ENCODE measurements at places on chromosomes 6 and 20. TPM values are rescaled to one million over a fixed set of nuclear protein-coding genes. Genes with fewer than 3 reads are reported as not detected.

The AIF1 gene
- not detected for total RNA-seq

The SCUBE3 gene
- 11.4 TPM for total RNA-seq

The NHSL1 gene
- total RNA-seq, result 12.1 TPM

The SPATS1 gene
- 0.25 TPM for total RNA-seq

The PBOV1 gene
- total RNA-seq, result not detected

The THBD gene
- total RNA-seq, result 0.06 TPM

The STX11 gene
- total RNA-seq, result 0.06 TPM

GRCh38 chr20:45487231-45487635 lies 17.7 kb downstream of the WFDC2 start:
- DNase-seq, result peak; percentile 54

GRCh38 chr6:56837322-56837894 lies 117.5 kb upstream of the BEND6 start:
- DNase-seq, result no peak

DNA sequence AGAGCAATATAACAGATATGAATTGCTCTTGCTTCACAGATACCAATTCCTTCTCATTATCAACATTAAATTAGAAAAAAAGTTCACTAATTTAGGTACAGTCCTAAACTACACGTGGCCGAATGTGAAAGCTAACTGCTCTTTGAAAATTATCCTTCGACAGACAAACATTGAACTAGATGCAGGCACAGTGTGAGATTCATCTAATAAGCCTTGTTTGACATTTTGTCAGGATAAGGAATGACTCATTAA lies 1.1 kb downstream of the FAM184A start:
- DNase-seq, result no peak

DNA sequence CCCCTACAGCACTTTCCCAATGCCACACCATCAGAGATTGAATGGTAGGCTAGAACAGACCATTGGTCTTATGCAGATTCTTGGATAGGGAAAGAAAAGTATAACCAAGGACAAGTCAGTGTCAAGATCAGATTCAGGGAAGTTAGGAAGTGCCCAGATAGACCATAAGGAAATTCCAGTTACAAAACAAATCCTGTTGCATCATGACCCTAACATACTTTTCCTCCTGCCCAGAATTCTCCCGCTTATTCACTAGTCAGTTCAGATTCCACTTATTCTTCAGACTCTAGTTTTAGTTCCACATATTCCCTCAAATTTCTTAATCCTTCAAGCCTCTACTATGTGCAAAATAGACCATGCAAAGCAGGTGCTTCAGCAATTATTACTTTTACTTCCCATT lies 20.7 kb downstream of the METTL24 start:
- DNase-seq, result no peak

DNA sequence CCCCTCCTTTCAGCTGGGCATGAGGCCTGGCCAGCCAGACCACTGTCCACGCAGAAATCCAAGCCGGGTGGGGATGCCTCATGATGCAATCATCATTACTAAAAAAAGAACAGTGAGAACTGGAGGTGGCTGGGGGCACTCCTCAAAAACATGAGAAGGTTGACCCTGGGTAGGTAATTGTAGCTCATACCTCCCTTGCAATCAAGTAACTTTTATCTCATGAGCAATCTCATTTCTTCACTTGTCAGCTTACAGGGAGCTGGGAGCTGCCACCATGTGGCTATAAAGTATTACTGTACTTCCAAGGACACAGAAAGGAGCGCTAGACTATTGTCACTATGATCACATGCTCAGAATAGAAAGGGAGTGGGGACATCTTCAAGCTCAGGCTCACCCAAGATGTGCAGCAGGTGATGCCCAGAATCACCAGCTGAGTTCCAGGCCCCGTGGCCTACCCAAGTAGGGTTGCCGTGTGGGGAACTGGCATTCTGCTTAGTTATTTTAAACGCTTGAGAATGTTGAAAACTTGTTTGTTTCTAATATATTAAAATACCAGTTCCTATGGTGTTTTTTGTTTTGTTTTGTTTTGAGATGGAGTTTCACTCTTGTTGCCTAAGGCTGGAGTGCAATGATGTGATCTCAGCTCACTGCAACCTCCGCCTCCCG lies 3.0 kb upstream of the CDH26 start:
- peak; percentile 24 for DNase-seq

DNA sequence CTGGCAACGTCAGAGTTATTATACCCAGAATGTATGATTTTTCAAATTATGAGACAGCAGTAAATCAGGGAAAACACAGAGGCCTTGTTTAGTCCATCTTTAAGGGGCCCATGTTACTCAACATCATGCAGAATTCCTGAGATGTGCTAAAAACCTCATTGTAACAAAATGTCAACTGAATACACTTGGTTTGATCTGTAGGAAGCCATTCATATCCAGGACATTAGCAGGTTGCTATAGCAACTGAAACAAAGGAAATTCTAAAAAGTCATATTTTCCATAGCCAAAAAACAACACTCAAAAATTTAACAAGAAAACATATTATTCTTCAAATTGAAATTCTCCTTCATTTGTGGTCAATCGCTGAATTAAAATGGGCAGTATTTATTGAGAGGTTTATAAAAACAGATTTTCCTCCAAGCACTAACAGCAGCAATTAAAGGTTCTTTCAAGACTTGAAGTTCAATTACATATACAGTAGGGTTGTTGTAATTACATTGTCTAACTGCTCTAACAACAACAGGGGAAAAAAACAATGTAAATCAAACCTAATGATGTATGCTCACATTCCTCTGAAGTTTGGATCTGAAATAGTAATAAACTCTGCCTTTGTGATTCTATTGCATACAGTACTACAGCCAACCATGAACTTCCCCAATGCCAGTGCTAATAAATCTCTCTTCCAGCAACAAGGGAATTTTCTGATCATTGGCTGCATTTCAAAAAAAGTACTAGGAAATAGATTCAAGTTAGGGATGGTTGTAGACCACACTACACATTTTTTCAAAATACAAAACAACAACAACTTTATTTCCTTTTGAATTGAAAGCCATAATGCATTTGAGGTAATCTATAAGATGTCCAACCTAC lies 34.9 kb downstream of the COL12A1 start:
- no peak for DNase-seq

DNA sequence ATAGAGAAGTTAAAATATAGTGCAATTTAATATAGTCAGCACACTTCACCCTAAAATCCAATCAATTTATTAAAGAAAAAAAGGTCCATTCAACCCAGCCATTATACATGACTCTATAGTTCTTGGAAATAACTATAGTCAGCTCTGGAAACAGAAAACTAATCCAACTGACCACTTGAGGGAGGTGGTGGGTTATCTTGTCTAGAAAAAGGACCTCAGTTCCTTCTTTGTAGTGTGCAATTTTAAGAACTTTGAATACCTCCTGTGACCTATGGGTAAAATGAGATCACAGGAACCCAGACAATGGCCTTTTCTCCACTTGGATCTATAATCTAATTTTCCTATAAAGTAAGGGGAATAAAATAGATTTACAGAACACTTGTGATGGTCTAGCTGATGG lies 163.6 kb upstream of the CENPW start:
- DNase-seq, result peak; percentile 40

DNA sequence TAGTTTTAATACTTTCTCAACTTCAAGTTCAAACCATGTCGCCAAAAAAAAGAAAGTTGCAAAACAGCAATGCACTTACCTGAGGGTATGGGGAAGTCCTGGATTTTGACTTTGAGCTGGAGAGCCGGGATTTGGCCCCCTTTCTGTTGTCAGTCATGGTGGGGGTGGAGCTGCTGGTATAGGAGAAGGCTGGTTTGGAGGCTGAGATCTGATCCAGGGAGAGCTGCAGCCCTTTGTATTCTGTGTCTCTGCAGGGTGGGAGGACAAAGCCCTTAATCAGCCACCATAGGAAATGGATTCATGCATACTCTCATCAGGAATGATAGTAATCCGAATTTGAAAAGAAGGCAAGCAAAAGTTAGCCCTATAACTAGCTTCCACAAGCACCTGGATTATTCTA lies 44.0 kb downstream of the SIM1 start:
- peak; percentile 68 for DNase-seq

GRCh38 chr20:49505518-49505917 lies 23.1 kb upstream of the KCNB1 start:
- peak; percentile 97 for DNase-seq

DNA sequence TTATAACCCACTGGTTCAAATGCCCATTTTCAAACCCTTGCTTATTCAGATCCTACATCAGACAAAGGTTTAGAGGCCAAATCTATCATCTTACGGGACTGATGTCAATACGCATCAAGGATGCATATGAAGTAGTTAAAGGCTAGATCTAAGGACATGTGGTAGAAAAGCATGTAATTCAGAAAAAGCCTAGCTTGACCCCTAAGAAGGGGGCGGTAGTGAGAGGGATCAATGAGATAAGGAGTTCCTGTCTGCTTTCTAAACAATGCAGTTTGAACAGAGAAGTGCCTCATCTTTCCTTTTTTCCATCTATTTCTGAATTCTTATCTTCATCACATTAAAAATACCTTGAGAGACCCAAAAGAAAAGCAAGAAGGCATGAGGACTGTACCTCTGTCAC lies 237.7 kb downstream of the ARHGAP18 start:
- DNase-seq, result peak; percentile 24

- DNase-seq, result no peak
Observed at GRCh38 chr20:58709703-58710039, 17.1 kb downstream of the NPEPL1 start.

DNA sequence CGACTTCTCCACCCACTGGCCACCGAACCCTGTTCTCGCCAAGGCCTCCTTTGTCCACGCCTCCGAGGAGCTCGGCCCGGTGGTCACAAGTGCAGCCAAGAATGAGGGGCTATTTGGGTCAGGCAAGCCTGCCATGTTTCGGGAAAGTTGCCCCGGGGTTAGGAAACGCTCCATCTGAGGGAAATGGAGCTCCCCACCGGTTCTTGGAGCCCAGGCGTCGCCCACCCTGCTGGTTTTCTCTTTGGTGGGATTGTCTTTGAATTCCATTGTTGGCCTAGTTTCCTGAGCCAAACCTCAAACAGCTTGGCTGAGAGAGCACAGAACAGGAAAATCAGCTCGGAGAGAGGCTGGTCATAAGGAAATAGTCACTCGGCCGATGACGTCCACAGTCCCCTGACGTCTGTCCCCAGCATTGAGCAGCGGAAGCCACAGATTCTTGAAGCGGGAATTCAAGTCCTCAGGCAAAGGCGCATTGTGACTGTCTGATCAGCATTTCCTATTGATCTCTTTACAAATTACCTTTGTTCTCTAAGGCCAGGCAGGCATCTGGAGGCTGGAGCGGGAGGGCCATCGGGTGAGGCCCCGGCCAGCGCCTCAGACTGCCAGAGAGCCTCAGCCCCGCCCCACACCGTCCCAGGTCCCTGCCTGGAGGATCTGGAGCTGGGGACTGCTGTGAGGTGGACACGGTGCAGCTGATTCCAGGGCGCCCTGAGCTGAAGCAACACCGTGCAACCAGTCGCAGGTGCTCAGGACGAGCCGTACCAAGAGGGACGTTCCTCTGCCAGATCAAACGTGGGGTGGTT lies 138.6 kb downstream of the DLL1 start:
- peak; percentile 59 for DNase-seq

GRCh38 chr20:46394872-46395760 lies 11.3 kb downstream of the ELMO2 start:
- no peak for DNase-seq

DNA sequence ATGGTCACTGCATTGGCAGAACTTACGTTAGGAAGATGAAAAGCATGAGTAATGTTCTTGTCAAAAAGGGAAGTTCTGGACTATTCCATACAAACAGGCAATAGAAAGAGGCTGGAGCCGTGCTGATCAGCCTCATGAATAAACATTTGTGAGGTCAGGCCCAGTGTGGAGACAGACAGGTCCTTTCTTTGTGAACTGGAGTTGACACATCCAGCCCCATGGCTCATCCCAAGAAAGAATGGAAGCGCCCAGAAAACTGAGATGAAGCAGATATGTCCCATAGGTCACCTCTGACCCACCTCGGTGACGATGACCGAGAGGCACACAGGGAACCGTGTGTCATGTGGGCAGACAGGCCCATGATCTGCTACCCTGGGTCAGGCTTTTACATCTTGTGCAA lies 276.0 kb upstream of the SGK1 start:
- DNase-seq, result no peak

GRCh38 chr20:36728986-36729385 lies 16.9 kb downstream of the NDRG3 start:
- DNase-seq, result peak; percentile 40

DNA sequence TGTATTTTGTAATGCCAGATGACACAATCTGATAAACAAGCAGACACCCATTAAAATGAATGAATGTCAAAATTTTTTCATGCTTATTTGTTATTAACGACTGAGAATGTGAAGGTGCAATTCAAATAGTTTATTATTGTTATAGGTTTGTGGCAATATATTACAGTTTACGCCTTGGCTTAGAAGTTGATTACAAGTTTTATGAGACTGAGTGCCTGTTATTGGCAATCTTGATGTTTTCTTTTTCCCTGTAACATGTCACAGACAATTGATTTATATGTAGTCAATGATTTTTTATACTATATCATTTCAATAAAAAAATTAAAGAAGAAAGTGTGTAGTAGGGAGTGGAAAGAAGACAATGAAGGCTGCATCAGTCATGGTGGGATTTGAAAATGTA lies 144.1 kb upstream of the EEF1E1 start:
- DNase-seq, result no peak

DNA sequence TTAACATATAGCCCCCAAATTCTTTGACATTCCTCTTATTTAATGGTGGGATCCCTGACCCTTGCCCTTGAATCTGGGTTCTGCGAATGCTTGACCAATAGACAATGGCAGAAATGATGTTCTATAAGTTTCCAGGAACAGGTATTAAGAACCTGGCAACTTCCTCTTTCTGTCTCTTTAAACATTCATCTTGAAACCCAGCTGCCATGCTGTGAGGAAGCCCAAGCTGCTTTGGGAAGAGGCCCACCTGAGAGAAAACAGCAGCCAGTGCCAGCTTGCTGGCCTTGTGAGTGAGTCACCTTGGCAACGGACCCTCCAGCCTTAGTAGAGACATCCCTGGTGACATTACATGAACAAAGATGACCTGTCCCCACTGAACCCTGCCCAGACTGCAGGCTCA lies 45.2 kb upstream of the RALY start:
- DNase-seq, result no peak

Measured in neural progenitor cell (in vitro differentiated cells).